ENCODE measurements at places on chromosomes 5 and 9.

DNA sequence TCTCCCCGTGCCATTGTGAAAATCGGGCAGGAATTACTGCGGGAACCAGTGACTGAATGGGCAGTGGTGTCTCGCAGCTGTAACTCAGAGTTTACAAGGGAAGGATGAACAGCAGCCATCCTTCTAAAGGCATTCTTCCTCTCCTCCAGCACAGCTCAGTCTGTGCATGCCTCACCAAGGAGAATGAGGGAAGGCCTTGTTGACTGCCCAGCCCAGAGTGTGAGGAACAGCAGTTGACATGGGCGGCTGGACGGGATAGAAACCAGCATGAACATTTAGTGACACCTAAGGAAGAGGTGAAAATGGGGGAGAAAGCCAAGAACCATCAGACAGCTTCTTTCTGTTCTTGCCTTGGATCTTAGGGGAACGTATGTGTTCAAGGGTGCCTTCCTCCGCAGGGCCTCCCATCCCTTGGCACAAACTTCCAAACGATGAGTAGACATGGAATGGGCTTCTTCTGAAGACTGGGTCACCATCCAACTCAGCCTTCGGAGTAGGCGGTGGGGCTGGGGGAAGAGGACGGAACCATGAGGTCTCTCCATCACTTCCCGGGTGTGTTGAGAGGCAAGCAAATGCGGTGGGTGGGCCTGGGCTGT lies 887 bp upstream of the PDE8B start:
- no peak for DNase-seq

- DNase-seq: no peak
Observed at GRCh38 chr5:127650649-127651048, 1.8 kb downstream of the CTXN3 start.

DNA sequence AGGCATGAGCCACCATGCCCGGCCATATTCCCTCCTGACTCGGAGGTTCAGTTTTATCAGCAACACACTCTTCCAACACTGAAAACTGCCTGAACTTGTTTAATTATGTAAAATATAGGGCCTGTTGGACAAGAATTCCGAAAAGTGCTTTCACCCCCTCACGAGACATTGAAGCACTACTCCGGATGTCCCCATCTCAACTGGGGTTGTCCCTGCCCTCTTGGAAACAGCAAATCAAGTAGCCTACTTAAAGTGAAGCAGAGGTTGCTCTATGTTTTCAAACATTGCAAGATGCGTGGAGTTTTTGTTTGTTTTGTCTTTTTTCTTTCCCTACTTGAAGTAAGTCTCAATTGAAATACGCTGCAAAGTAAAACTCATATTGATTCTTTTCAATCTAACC lies 7.6 kb downstream of the PTGER4 start:
- DNase-seq: no peak

DNA sequence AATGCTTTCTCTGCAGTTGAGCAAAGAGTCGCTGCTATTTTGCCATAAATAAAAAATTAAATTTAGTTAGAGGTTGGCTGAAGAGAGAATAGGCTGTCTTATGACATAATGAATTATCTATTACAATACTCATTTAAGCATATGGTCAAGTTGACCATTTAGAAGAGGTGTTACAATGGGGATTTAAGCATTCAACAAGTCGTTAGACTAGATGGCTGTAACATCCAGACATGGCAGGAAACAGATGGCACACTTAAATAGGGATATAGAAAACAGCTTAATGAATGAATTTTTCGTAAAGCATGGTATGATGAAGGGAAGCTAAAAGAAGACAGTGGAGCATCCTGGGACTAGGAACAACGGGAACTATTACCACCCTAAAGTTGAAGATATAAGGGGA lies 160.3 kb upstream of the PTPRD start:
- no peak for DNase-seq

- DNase-seq: no peak
Observed at GRCh38 chr5:111013011-111013410, 58.5 kb upstream of the TSLP start.

DNA sequence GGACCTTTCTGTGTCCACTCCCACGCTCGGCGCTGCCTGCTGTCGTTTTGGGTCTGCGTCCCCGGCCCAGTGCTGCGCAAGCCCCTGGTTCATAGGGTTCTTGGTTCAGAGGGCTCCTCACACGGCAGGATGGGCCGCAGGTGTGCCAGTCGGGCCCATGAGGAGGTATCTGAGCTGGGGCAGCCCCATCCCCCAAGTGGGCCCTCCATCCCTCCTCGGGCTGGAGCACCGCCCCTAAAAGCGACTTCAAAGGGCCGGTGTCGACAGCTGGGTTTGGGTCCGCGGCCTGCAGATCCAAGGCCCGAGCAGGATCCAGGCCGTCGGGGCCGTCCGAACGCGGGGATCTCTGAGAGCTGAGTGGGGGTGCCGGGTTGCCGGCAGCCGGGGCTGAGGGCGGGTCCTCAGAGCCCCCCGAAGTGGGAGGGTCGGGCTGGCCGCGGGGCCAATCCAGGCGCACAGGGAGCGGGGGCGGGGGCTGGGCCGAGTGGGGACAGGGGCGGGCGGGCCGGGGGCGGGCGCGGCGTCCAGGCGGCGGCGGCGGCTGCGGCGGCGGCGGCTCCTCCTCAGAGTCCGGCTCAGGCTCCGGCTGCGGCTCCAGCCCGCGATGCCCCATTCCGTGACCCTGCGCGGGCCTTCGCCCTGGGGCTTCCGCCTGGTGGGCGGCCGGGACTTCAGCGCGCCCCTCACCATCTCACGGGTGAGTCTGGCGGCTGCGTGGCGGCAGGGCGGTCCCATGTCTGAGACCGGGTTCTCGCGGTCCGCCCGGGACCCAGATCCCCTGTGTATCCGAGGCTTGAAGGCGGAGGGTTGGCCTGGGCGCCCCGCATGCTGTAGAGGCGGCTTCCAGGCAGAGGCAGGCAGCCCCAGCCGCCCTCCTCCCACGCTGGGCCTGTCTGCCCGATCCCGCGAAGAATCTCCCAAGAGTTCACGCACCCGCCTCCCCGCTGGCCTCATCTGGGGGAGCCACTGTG lies at the start of gene PDLIM4:
Gene PDLIM4, plus strand, starts transcription at position 566 of the 971 bp plus-strand sequence. Its CDS starts 39 bp downstream, at position 605.
- no peak for DNase-seq

- DNase-seq: no peak
Observed at GRCh38 chr5:160297776-160298175, 14.6 kb downstream of the CCNJL start.

GRCh38 chr5:81698813-81699212 lies 52.1 kb downstream of the SSBP2 start:
- DNase-seq: no peak

GRCh38 chr5:158423623-158424200 lies 564.8 kb upstream of the CLINT1 start:
- no peak for DNase-seq

- DNase-seq: no peak
Observed at GRCh38 chr9:104074876-104075275, 19.2 kb upstream of the SMC2 start.

DNA sequence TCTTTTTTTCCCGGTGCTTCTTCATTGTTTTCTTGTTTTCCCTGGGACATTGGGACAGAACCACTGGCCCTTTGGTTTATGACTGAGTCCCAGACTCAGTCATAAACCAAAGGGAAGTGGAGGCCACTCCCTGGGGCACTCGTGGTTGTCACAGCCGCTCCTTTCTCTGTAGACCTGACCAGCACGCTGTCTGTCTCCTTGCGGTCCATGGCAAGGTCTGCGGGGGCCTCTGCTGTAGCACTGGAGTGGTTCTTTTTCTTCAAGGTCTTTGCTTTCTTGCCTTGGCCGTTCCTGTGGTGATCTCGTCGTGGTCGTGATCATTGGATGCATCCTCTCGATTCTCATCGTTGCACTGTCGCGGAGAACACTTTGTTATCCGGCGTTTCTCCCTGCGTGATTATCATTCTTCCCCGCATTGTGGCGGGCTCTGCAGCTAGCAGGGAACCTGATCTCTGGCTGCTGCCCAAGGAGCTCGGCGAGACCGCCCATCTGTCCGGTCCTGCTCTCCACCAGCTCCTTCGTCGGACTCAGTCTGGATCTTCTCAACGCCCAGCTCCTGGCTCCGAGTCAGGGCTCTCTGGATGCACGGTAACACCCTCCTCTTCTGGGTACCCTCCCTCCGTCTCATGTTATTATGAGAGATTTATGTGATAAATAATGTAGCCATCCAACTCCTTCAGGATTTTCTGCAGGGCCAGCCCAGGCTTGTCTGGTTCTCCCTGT lies 43.5 kb upstream of the MPDZ start:
- no peak for DNase-seq

- DNase-seq: no peak
Observed at GRCh38 chr5:54994628-54995027, 9.2 kb upstream of the ESM1 start.

GRCh38 chr9:96875461-96876142 lies 21.3 kb upstream of the ZNF782 start:
- peak; percentile 96 for DNase-seq

- no peak for DNase-seq
Observed at GRCh38 chr5:73587923-73588322, 22.4 kb downstream of the UTP15 start.

GRCh38 chr5:96439477-96440184 lies 6.6 kb upstream of the PCSK1 start:
- no peak for DNase-seq

DNA sequence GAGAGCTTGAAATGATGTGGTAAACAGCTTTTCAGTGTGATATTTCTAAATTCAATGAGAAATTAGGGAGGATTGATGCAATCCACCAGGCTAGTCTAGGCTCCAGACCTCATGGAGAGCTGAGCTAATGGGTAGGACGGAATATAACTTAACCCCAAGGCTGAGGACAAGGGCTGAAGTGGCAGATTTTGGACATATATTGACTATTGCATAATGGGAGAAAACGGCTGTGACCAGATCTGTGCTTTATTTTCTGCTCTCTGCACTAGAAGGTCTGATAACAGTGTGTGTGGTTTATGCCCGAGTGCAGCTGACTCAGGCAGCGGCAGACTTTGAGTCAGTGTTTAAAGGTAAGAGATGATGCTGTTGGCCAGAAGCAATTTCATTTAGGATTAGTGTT lies 70.6 kb downstream of the ACTBL2 start:
- DNase-seq: no peak

GRCh38 chr5:55143624-55144023 lies 16.3 kb upstream of the GPX8 start:
- DNase-seq: no peak

DNA sequence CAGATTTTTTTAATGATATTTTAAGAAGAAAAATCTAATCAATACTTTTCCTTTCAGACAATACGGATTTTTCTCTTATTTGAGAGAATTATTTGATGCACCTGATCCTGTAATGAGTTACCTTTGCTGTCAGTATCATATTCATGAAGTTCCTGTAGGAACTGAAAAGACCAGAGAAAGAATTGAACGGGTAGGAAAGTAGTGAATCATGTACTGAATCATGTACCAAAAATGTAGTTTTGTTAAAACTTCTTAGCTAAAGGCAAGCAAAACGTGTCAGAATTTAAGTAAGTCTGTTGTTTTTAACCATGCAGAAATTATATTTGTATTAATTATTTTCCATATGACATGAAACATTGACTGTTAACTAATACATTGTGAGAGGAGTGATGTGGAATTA lies 56.6 kb downstream of the SMC5 start:
- no peak for DNase-seq

- DNase-seq: no peak
Observed at GRCh38 chr5:126919566-126919965, 110.8 kb downstream of the MARCHF3 start.

- DNase-seq: no peak
Observed at GRCh38 chr5:27091858-27092257, 53.5 kb upstream of the CDH9 start.

- DNase-seq: no peak
Observed at GRCh38 chr5:118043531-118043930, 944.8 kb downstream of the DTWD2 start.

DNA sequence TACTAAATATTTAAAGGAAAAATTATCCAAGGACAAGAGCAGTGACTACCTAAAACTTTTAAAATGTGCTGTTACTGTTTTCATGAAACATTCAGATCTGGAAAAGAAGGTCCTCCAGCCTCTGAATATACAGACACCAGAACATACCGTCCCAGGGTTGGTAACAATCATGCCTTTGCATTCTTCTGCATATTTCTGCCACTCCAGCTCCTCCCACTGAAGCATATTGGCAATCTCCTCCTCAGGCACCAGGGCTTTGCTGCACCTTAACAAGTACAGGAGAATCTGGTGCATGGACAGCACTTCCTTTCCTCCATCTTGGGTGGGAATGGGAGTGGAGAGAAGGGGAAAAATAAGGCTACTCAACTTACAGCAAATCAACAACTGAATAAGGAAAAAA lies 60.0 kb downstream of the DROSHA start:
- no peak for DNase-seq

- no peak for DNase-seq
Observed at GRCh38 chr5:74404574-74405508, 235.7 kb downstream of the ENC1 start.

GRCh38 chr9:113602126-113603047 lies 138.9 kb downstream of the RGS3 start:
- peak; percentile 92 for DNase-seq

GRCh38 chr5:57598756-57599155 lies 116.1 kb upstream of the ACTBL2 start:
- no peak for DNase-seq
